ENCODE measurements at places on chromosomes 5 and 9. TPM values are rescaled to one million over a fixed set of nuclear protein-coding genes. Genes with fewer than 3 reads are reported as not detected.

- DNase-seq, result no peak
- no peaks in the 10 kb centered on the region for H3K36me3 ChIP-seq
- H3K27me3 ChIP-seq, result no peaks in the 10 kb centered on the region
- no peak overlapping the region for H3K4me3 ChIP-seq
Observed at GRCh38 chr5:136025900-136026299, 2.9 kb upstream of the TGFBI start.

DNA sequence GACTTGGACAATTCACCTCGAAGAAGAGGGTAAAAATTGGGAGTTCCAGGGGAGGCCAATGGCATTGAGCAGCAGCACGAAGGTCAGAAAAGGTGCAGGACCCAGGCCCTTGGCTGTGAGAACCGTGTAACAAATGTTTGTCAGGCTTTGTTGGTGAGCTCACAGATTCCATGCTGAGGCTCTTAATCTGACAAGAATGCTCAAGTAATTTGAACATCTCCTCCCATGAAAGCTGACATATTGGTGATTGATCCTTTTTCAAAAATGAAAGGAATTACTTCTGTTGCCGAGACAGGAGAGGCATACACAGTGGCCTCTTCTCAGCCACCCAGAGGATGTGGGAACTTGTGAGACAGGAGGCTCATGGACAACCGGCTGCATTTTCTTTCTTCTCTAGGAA is 11.6 kb downstream of the RAI14 start:
- DNase-seq, result no peak
- no peak overlapping the region for H3K27ac ChIP-seq

DNA sequence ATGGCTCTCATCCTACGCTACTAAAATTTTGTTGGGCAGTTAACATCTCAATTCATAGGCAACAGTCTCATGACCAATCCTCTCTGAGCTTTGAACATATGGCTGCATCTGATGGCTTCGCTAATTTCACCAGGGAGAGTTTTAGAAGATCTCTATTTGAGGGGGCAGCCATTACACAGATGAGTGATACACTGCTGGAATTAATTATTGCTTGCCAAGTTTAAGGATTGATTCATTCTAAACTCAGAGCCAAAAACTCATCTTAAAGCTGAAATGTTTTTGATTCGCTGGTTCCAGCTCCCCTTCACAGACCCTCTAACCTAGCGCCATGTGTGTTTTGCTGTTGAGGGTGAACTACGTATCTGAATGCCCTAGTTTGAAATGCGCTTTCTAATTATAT is 519.9 kb upstream of the WWC1 start:
- H3K27me3 ChIP-seq, result no peaks in the 10 kb centered on the region
- H3K4me1 ChIP-seq, result no peaks in the 10 kb centered on the region
- no peak overlapping the region for H3K4me3 ChIP-seq
- no peak overlapping the region for H3K27ac ChIP-seq
- H3K36me3 ChIP-seq, result no peaks in the 10 kb centered on the region
- no peak for DNase-seq

GRCh38 chr5:34820593-34820992 is 18.4 kb upstream of the TTC23L start:
- H3K4me1 ChIP-seq, result no peaks in the 10 kb centered on the region
- DNase-seq, result no peak
- no peaks in the 10 kb centered on the region for H3K27me3 ChIP-seq
- no peaks in the 10 kb centered on the region for H3K36me3 ChIP-seq

DNA sequence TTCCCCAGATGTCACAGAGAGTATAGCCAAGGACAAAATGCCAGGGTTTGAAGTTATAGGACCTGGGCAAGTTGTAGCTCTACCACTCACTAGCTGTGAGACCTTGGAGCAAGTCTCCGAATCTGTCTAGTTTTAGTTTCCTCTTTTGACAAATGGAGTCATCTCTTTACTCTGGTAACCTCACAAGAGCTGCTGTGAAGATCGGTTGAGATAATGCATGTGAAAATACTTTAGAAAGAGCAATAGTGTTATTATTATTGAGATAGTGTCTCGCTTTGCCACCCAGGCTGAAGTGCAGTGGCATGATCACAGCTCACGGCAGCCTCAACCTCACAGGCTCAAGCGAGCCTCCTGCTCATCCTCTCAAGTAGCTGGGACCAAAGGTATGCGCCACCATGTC is 117.9 kb upstream of the NR5A1 start:
- no peak for DNase-seq
- no peaks in the 10 kb centered on the region for H3K4me1 ChIP-seq
- no peak overlapping the region for H3K27ac ChIP-seq
- no peaks in the 10 kb centered on the region for H3K36me3 ChIP-seq
- H3K27me3 ChIP-seq, result no peaks in the 10 kb centered on the region
- H3K4me3 ChIP-seq, result no peak overlapping the region

- DNase-seq, result peak; percentile 87
- H3K4me3 ChIP-seq, result peak overlapping the region; percentile 68
- peak overlapping the region; percentile 37 for H3K27ac ChIP-seq
- no peaks in the 10 kb centered on the region for H3K36me3 ChIP-seq
- peaks cover 28% of the 10 kb centered on the region for H3K4me1 ChIP-seq
Observed at GRCh38 chr9:6715755-6716643, 41.8 kb upstream of the KDM4C start.

CCNO gene
- total RNA-seq, result 2.2 TPM

LRRTM2 gene
- total RNA-seq, result not detected

CRHBP gene
- 27.8 TPM for total RNA-seq

RFESD gene
- total RNA-seq, result 6.8 TPM

FNIP1 gene
- 38.1 TPM for total RNA-seq

TSSK1B gene
- total RNA-seq, result not detected

All from Karpas-422 (cell line).